ENCODE measurements at places on chromosomes 1 and 21. TPM values are rescaled to one million over a fixed set of nuclear protein-coding genes. Genes with fewer than 3 reads are reported as not detected.

PRDM16 gene
- polyA plus RNA-seq = 0.06 TPM

TRIM67 gene
- not detected for polyA plus RNA-seq

CGN gene
- 0.31 TPM for polyA plus RNA-seq

KRTAP20-2 gene
- polyA plus RNA-seq = not detected

DNA sequence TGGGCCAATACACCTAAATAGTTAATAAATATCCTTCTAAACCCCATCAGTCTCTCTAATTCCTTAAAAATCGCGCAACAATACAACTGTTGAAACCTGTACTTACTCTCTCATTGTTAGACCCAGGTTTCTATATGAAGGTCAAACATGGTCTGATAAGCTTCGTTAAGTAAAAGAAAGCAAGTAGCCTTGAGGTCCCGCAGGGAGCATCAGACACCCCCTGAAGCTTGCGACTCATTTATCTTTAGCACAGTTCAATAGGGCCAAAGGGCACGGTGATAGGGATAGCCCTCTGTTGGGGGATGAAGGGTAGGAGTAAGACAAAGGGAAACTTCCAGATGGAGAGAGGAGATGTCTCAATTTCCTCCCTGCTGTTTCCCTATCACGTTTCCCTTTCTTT is 27.3 kb upstream of the THEM4 start:
- no peak for DNase-seq

DNA sequence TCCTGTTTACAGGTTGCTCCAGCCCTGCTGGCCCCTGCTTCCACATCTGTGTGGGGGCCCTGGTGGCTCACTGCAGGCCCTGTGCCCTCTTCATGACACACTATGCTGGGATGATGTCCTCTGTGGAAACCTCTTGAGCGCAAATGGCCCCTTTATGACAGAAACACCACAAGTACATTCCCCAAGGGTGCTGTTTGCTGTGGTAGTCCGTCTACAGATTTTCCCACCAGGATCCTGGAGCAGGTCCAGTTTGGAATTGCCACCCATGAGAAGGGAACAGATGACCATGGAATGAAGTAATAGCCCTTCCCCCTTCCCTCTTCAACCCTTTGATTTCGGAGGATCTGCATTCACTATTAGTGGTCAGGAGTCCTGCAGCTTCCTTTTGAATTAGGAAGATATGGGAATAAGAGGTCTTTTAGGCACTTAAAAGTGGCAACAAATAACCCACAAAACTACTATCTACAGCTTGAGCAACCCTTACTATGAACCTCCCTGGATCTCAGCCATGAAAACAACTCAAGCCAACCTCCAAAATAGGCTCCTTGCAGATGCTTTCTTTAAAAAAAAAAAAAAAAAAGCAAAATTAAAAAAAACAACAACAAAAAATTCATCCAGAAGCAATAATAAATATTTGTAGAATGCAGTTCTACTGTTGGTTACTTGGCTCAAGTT is 121.9 kb upstream of the TSPAN2 start:
- DNase-seq = no peak

GRCh38 chr1:22132517-22133235 is 10.2 kb downstream of the WNT4 start:
- DNase-seq = no peak

DNA sequence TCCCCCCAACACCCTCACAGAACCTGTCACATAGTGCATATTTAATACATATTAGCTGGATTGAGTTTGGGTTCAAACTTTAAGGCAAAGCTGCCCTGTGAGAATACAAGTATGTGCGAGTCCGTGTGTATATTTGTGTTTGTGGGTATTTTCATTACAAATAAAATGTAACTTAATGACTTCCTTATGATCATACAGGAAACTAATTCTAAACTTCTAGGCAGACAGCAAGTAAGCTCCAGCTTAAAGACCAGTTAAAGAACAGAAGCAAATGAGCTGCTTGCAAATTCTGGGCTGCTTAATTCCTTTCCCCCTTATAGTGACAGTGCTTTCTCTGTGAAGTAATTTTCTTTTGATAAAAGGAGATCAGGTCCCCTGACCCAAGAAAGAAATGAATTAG is 437.6 kb downstream of the TTLL7 start:
- no peak for DNase-seq

DNA sequence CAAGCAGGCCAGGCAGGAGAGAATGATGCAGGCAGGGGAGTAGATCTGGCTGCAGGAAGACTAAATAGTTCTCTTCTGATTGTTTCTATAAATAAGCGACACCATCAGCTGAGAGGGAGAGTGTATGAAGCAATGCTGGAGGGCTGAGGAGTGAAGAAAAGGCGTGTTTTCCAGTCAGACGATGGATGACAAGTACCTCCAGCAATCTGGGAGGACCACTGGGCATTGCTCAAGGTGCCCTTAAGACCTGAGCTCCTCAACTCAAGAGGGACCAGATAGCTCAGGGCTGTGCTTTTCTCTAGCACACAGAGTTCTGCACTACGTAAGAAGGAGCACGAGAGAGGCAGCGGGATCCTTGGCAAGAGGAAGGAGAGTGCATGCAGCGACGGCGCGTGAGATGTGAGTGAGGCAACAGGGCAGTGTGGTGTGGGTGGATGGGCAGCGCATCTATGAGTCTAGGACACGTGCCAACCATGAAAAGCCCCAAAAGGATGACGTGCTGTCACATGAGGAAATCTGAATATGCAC is 36.0 kb downstream of the PABPC4 start:
- DNase-seq = peak; percentile 6

GRCh38 chr1:109137958-109138357 is 24.0 kb downstream of the ELAPOR1 start:
- no peak for DNase-seq

Measured in AG04450 (cell line).